Gastroesophageal sphincter (tissue), 4 donors: ENCODE measurements at places on chromosomes 2 and 18. TPM values are rescaled to one million over a fixed set of nuclear protein-coding genes. Genes with fewer than 3 reads are reported as not detected.
A peak's percentile ranks its signal among the peaks of the same experiment; 100 is the strongest.

DNA sequence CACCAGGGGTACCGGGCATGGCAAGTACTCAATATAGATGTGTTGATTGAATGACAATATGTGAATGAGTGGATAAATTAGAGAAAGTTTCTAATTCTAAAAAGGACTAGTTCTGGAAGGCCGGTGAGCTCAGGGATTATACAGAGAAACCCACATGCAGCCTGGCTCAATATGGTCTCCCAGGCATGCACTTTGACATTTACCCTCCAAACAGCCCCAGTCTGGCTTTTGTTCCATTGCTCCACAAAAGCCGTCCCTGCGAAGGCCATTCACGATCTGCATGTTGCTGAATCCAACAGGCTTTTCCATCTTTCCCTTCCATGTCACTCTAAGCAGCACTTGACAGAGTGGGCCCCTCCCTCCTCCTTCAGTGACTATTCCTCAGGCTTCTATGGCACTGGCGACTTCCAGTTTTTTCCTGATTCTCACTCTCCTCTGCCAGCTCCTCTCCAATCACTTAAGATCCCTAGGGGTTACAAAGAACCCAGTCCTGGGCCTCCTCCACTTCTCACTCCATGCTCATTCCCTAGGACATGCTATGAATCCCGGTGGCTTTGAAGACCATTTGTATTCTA lies 266.7 kb downstream of the AFF3 start:
- ATAC-seq = no peak

- ATAC-seq = peak; percentile 26
These were observed 63.4 kb downstream of the INPP4A start for GRCh38 chr2:98507891-98508708.

DNA sequence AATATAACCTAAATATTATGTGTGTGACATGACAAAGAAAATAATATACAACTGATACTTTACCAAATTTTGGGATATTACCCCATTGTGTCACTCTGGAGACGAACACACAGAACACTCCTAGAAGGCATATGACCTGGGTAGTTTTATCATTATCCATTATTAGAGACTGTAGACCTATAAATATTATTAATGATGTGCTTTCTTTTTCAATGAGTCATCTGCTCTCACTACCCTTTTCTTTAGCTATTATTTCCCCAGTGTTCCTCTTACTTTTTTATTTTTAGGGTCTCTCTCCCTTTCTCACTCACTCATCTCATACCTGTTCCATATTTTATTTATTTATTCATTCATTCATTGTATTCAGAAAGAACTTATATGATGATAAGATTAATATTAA lies 143.3 kb upstream of the ITGA4 start:
- ATAC-seq = no peak

DNA sequence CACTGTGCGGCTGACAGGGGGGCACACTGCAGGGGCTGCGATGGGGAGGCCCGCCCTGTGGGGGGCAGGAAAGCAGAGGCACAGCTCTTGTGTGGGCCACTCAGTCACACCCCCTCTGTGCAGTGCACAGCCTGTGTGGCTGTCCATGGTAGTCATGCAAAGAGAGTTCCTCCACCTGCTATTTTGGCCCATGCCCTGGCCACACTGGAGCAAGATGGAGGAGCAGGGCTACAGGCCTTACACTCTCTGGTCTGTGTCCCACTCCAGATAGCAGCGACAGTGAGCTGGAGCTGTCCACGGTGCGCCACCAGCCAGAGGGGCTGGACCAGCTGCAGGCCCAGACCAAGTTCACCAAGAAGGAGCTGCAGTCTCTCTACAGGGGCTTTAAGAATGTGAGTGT lies 28.5 kb upstream of the FAHD2A start:
- no peak for ATAC-seq

GRCh38 chr2:189116979-189117378 lies 62.6 kb downstream of the COL5A2 start:
- no peak for ATAC-seq

DNA sequence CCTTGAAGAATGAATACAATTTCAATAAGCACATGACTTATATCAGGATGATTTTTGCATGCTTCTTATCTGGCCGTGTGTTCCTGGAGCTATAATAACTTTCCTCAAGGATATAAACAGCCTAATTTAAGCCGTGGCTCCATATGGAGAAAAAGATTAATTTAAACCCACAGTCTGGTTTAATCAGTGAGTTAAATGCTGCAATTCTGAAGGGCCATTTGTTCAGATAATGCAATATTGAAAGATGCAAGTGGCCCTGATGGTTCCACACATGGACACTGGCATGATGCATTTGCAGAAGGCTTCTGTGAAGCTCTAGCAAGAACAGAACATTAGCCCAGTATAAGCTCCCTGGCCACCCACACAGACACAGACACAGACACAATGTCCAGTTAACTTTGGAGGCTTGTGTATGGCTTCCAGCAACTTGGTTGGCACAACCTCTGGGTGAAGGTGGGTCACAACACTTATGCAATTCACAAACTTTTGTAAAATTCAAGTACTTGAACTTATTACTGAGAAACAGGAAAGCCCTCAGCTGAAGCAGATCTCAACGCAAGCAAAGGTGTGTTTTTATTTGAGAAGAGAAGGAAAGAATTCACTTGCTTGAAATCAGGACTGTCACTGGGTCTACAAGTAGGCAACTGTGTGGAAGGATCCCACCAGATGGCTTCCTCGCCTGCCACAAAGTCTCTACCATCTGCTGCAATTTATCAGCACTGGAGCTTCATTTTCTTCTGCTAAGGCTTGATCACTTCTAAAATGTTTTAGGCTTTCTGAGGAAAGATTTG lies 63.3 kb downstream of the MDH1 start:
- no peak for ATAC-seq

DNA sequence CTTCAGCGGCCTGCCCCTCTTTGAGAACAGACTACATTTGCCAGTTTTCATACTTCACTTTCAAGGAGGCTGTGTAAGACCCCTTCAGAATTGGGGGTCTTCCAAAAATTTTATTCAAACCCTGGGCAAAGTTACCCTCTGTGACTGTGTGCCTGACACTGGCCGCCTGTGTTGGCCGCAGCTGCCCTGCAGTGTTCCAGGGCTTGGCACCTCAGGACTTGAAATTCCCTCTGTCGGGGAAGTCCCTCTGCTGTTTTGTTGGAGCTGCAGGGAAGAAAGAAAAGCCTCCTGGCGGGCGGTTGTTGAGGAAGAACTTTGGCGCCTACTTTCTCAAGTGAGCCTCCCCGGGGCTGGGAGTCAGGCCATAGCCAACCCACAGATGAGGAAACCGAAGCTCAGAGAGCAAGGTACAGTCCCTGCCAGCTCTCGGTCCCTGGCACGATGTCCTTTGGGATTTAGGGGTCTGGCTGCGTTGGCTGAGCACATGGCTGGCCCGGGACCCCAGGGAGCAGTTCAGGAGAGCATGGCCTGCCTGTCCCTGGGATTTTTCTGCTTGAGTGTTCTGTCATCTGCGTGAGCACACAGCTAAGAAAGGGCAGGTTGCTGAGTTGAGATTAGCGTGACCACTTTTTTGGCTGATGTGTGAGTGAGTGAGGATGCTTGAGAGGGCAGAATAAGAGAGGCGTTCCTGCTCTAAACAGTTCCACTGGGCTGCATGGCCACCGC lies 17.9 kb upstream of the ASB1 start:
- ATAC-seq = no peak

DNA sequence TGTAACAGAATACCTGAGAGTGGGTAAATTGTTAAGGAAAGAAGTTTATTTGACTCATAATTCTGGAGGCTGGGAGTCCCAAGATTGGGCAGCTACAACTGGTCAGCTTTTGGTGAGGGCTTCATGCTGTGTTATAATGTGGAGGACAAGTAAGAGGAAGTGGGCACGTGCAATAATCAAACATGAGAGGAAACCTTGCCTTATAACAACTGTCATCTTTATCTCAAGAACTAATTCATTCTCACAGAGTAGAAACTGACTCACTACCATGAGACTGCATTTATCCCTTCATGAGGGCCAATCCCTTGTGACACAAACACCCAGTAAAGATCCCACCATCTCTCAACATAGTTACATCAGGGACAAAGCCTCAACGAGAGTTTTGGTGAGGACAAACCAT lies 318.1 kb upstream of the NT5C1B start:
- no peak for ATAC-seq

GRCh38 chr2:74550231-74550630 lies 3.5 kb downstream of the LOXL3 start:
- no peak for ATAC-seq

DYNAP gene
- not detected for total RNA-seq

DNA sequence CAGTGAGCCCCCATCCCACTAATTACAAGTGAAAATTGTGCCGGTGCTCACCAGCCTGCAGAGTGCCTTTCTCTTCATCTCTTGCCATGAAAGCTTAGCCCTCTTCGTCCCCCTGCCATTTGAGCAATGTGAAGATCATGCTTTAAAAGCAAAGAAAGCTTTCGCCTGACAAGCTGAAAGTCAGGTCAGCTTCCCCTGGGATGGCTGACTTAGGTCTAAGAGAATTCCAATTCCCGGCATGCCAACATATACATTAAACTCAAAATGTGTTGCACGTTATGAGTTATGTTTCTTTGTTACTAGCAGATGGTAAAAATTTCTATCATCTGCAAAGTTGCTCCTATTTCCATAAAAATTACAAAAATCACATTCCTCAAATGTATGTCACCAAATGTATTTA lies 129.8 kb downstream of the AFF3 start:
- ATAC-seq = no peak
